NCI-H146 (cell line): ENCODE measurements at places on chromosomes 13 and 19.

- no peak for DNase-seq
These were observed 2.9 kb upstream of the CSNK1G2 start for GRCh38 chr19:1938071-1938470.

DNA sequence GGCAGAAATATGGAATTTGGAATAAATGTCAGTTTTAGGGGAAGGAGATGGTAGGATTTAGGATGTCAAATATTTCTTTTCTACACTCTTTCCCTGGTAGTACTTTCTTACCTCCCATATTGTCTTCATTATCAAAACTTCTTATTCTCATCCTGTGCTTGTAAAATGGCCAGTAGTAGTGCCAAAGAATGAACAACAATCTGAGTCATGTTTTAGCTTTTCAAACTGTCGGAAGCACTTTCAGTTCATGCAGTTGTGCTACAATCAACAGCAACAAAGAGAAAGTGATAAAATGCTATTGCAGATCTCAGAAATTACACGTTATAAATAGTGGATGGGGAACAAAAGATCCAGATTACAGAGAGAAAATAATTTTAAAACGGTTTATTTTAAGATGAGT lies 193.7 kb upstream of the RXFP2 start:
- no peak for DNase-seq

GRCh38 chr13:112032186-112032993 lies 34.6 kb upstream of the SOX1 start:
- DNase-seq: no peak

DNA sequence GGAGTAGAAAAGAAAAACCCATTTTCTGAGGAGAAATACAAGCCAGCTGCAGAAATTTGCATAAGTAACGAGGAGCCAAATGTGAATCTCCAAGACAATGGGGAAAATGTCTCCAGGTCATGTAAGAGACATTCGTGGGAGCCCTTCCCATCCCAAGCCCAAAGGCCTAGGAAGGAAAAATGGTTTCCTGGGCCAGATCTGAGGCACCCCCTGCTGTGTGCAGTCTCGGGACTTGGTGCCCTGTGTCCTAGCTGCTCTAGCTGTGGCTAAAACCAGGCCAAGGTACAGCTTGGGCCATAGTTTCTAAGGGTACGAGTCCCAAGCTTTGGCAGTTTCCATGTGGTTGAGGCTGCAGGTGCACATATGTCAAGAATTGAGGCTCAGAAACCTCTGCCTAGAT lies 444.9 kb downstream of the PCDH20 start:
- no peak for DNase-seq

GRCh38 chr13:100409132-100409531 lies 179.5 kb downstream of the GGACT start:
- no peak for DNase-seq

DNA sequence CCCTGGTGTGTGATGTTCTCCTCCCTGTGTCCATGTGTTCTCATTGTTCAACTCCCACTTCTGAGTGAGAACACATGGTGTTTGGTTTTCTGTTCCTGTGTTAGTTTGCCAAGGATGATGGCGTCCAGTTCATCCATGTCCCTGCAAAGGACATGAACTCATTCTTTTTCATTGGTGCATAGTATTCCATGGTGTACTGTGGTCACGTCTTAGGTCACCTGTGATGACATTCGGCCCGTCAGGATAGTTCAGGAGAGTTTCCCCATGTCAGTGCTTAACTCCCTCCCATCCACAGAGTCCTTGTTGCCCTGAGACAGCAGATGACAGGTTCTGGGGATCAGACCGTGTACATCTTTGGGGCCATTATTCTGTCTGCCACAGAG lies 8.6 kb downstream of the ZNF444 start:
- DNase-seq: no peak

DNA sequence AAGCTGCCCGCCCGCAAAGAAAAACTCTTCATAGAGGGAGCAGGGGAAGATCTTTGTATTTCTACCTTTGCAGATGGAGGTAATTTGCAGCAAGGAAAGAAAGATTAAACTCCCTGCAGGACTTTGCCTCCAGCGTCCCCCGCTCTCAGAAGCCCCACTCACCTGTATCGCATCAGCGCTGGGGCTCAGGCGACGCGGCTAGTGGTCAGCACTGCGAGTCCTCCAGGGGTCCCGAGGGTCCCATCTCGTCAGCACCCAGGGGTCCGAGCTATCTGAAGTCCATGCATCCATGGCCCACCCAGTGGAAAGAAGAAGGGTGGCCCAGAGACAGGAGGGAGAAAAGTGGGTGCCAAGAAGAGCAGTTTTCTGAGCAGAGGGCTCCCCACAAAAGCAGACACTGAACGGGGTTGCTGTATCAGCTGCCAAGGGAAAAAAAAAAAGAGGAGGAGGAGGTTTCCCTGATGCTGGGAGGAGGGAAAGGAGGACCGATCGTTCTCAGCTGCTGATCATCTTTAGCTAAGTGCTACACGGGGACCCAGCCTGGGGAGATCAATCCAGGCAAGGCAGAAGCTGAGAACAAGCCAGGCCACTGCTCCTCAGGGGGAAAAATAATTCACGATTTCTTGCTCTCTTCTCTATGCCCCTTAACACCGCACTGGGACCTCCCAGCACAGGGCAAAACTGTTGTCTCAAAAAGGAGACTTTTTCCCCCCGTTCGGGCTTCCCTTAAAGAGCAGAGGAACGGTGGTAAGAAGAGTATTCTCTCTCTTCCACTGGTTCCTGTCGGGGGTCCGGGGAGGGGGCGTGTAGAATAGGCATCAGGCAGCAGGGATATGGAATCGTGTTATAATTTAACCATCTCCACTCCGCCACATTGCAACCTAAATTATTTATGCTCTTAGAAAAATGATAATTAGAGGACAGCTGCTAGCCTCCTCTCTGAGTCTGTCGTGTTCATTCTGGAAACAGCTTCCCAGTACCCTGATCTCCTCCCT lies 117.7 kb upstream of the CACNA1A start:
- peak; percentile 89 for DNase-seq

GRCh38 chr19:44346556-44346955 lies 9.9 kb downstream of the ZNF112 start:
- no peak for DNase-seq

DNA sequence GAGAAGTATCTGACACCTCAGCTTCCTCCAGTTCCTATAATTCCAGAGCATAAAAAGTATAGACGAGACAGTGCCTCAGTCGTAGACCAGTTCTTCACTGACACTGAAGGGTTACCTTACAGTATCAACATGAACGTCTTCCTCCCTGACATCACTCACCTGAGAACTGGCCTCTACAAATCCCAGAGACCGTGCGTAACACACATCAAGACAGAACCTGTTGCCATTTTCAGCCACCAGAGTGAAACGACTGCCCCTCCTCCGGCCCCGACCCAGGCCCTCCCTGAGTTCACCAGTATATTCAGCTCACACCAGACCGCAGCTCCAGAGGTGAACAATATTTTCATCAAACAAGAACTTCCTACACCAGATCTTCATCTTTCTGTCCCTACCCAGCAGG lies 3.1 kb downstream of the KLF5 start:
- no peak for DNase-seq

DNA sequence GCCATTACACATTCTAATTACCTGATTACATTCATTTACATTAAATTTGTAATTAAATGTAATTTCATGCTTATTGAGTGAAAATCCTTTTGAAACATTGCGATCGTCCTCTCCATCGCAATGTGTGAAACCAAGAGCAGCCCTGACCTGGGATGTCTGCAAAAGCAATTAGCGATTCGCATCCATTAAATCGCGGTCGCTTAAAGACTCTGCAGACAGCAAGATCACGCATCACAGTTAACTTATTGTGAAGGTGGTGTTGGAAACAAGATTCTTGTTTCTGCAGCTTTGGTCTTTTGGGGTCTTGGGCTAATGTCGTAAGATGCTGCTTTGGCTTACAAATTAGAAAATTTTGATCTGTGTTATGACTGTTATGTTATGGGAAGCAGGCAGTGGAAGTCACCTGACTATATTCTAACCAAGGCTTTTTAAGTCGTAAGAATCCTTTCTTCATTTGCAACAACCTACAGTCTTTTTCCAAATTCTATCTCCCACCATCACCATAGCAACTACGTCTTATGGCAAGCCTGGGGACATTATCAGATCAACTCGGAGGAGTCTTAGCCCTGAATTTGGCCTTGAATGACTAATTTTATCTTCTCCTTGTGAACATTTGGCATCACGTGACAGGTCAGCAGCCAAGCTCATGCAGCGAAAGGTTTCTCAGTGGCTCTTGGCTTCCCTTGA lies 142.8 kb upstream of the SOX1 start:
- no peak for DNase-seq

DNA sequence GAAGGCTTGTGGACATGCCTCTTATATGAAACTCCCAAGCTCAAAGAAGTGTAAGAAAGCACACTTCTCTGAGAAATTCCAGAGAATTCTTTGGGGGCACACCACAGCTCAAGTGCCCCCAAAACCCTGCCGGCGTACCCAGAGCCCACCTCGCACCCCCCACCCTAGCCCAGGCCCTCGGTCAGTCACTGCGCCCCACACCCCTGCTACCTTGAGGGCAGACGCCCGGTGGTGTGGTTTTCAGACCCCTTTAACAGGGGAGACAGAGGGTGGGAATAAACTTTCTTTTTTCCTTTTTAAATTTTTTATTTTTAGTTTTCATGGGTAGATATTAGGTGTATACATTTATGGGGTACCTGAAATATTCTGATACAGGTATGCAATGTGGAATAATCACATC lies 29.5 kb downstream of the PEPD start:
- no peak for DNase-seq
